ENCODE measurements at places on chromosomes 11 and 22.

- peak; percentile 14 for DNase-seq
Observed at GRCh38 chr22:30304495-30305244, 15.4 kb upstream of the CASTOR1 start.

DNA sequence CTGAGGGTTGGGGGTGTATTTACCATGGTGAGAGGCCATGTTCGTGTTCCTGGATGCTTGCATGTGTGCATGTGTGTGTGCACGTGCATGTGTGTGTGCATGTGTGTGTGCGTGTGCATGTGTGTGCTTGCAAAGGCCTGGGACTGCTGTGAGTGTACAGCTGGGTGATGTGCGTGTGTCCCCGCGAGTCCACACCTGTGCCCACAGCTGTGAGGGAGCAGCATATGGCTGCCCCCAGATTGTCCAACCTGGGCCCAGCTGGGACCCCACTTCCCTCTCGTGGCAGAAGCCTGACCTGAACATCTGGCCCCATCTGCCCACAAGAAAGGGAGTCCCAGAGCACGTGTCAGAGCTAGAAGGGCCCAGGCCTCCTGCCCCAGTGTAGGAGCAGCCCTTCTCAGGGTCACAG, 8.4 kb upstream of the CD248 start:
- no peak for DNase-seq

- no peak for DNase-seq
Observed at GRCh38 chr11:30120045-30120589, 103.3 kb upstream of the KCNA4 start.

- no peak for DNase-seq
Observed at GRCh38 chr11:12698048-12698447, 23.8 kb downstream of the TEAD1 start.

GRCh38 chr11:55942785-55943392, 6.7 kb upstream of the OR5I1 start:
- DNase-seq = no peak

DNA sequence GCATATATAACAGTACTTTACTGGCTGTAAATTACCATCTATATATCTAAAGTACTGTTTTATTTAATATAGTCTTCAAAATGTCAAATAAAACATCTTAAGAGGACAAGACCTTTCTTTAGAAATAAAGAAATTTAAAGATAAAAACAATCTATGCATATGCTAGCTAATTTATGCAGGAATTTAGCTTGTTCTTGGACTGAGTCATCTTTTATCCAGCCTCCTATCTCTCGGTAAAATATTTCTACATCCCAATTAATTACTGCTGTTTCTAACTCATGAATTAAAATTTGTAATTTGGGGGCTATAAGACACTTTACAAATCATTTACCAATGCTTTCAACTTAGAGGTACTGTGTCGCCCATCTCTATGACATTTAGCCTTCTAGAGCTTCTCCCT, 72.8 kb upstream of the DDI1 start:
- no peak for DNase-seq
